ENCODE measurements at places on chromosomes 4 and X.

GRCh38 chrX:18617407-18617750 is 54.5 kb downstream of the RS1 start:
- no peak for DNase-seq

- no peak for DNase-seq
Measured at GRCh38 chr4:39169426-39169825, 12.9 kb upstream of the WDR19 start.

DNA sequence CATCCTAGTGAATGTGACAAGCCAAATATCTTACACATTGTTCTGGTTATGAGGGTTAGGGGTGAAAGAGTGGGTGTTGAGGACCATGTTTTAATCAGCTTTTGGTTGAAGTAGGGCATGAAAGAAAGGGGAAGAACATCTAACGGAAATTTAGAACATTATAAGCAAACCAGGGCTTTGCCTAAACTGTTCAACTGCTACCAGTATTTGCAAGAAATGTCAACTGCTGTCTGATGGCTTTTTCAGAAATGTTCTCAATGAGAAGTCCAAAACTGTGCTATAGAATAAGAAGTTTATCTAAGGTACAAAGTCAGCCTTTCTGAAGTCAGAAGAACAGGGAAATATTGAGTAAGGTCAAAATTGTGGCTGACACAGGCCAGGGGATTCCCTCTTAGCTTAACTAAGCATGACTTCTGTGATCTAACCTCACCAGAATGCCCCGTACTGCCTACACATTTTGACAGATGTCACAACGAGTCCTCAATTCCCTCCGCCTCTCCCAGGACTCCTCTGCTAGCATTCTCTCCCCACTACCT is 67.1 kb downstream of the DTHD1 start:
- no peak for DNase-seq

- no peak for DNase-seq
Measured at GRCh38 chrX:85992811-85993229, 54.5 kb downstream of the CHM start.

DNA sequence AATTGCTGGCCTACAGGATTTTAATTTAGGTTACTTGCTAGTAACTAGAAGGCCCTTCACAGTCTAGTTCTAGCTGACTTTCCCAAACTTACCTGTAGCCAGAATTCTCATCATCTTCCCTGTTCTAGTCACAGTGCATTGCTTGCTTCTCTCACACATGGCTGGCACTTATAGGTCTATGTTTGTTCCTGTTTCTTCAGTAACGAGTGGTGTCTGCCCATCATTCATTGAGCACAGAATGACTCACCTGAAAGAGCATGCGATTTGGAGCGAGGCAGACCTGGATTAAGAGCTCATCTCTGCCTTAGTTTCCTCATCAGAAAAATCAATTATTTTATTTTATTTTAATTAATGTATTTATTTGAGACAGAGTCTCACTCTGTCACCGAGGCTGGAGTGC is 201.7 kb upstream of the ANK2 start:
- DNase-seq = no peak

DNA sequence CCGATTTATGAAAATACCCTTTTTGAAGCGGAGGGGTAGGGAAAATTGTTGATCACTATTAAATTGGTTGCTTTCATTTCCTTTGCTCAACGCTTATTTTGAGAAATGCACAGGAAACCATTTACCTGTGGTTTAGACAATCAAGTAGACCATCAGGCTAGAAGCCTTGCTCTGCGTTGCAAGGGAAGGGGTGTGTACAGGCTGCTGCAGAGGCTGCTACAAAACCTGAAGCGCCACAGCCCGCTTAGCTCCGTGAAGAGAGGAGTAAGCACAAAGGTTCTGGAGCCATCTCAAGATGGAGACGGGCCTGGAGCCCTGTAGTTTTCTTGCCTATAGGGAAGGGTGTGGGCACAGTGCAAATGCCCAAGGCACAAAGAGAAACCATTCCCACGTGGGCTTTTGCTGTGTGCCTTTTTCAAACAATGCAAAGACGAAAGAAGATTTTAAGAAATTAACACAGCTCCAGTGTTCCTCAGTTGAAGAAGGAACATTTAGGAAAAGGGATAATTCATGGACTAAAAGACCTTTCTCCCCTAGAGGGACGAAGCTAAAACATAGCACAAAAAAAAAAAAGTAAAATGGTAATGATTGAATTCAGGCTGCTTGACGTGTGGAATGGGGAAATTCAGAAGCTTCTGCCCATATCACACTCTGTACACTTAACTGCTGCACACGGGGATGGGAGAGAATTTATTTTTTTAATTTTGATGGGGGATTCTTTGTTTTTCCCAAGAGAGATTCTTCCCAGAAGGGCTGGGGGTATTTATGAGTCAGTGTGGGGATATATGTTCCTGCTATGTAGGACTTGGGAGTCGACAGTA is 3.5 kb downstream of the TMSB4X start:
- no peak for DNase-seq

GRCh38 chr4:27003642-27004113 is 143.0 kb downstream of the STIM2 start:
- DNase-seq = no peak

DNA sequence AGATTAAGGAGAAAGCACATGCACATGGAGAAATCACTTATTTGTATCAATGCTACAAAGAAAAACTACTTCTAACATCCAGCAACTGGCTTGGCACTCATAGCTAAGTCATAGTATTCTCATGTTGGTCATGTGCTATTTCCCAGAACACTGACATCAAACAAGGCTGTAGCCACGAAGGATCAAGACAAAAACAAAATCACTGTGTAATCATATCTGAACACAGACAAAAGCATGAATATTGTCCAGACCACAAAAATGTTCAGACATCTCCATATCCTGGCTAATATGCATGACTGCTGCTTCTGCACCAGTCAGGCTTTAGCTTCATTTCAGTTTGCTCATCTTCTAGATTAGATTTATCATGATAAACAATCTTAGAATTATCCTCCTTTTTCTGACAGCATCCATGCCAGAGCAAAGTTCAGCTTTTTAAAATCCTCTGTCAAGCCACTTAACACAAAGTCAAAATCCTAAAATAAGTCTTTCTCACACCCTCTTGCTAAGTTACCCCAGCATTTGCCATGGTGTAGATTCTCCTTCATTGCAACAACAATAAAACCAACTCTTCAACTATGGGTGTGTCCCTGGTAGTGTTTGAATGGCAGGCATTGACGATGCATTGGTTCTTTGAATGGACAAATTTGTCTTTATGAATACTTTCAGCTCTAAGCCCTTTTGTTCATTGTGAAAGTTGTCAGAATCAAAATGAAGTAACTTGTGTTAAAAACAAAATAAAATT is 39.1 kb upstream of the NPFFR2 start:
- no peak for DNase-seq

- no peak for DNase-seq
Measured at GRCh38 chr4:147060151-147060931, 114.7 kb upstream of the TTC29 start.

DNA sequence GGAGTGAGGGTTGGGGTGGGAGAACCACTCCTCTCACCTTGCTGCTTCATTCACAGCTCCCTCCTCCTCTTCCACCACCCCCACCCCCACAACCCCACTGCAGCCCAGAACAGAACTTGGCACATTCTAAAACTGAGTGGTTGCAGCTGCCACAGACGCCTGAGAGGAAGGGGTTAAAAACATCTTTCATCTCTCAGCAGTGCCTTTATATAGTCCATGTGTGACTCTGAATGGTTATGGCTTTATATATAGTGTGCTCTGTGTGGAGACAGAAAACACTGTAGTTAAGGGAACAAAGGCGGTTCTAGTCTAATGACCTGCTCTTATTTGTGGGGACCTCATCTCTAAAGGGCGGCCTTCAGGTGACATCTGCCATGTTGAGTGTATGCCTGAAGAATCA is 144.8 kb downstream of the BCOR start:
- DNase-seq = no peak

DNA sequence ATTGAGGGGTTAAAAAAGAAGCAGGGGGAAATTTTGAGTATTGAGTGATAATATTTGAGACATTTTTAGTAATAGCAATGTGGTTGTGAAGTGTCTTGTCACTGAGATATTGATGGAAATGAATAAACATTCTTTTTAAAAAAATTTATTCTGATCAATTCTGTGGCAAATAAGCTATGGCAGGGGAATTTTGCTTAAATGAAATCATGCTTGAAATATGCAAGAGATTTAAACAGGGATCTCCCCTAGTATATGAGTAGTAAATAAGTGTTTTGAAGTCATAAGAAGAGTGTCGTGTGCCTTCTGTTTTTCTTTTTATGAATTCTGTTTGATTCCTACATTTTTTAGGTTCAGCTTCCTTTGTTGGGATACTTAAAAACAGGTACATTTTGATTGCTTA is 23.2 kb downstream of the IL15 start:
- no peak for DNase-seq

- DNase-seq = no peak
Measured at GRCh38 chrX:7154041-7154597, 6.2 kb upstream of the PUDP start.

- no peak for DNase-seq
Measured at GRCh38 chrX:23871905-23872546, 35.7 kb downstream of the APOO start.

DNA sequence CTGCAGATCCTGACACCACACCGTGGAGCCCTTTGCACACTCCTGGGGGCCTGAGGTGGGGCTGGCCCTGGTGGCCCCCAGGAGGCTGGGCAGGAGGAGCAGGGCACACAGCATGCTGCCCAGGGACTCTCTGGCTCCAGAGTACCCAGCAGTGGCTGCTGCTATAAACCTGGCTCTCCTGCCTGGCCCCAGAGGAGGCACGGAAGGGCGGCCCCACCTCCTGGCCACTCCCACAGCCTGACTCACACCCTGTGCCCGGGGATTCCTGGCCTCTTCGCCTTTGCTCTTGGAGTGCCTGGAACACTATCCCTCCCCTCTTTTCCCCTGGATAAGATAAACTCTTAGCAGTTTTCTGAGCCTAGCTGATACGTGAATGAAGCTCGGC is at the start of gene PSAPL1:
Gene PSAPL1 (minus strand): TSS at position 165 of the 385 bp plus-strand sequence. CDS start 51 bp downstream, at position 114.
- no peak for DNase-seq

GRCh38 chrX:2314831-2315365 is 185.9 kb downstream of the DHRSX start:
- no peak for DNase-seq

DNA sequence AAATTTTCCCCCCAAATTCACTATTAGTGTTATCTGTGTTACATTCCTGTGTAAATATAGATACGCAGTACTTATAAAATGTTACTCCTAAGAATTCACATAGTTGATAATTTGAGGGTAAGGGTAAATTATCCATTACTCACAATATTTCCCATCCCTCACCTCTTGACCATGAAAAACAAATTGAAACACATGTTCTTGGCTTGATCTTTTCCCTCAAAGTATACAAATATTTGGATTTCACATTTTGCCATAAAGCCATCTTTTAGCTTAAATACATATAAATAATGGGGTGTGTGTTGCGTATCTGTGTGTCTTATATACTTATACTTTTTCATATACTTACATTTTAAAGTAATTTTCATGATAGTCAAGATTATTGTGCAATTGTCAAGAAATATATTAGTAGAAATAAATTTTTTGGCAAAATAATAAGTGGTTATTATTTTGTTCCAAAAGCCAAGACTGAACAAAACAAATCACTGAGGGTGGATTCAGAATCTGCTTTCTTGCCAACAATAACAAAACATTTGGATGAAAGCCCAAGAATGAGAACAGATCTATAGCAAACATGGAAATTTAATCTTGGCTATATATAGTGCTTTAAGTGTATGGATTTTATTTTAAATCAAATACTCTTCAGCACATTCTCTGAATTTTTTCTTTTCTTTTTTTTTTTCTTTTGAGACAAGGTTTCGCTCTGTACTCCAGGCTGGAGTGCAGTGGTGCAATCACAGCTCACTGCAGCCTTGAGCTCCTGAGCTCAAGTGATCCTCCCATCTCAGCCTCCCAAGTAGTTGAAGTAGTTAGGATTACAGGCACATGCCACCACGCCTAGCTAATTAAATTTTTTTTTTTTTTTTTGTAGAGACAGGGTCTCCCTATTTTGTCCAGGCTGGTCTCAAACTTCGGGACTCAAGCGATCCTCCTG is 48.5 kb upstream of the PRSS48 start:
- no peak for DNase-seq

- no peak for DNase-seq
Measured at GRCh38 chrX:136708348-136708747, 60.4 kb downstream of the CD40LG start.

GRCh38 chr4:171794528-171794927 is 18.7 kb upstream of the GALNTL6 start:
- DNase-seq = no peak

DNA sequence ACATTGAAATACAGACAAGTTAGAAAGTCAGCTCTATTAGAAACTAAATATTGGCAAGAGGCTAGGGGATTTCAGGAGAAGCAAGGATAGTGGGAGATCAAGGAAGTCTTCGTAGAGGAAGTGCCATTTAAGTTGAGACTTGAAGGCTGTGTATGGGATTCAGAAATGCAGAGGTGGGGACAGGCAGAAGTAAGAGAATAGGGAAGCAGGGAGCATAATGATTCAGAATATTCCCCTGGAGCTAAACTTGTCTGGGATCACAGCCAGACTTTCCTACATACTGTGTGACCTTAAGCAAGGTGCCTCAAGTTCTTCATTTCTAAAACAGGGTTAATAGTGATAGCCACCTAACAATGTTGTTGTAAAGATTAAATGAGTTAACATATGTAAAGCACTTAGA is 108.8 kb downstream of the DDIT4L start:
- no peak for DNase-seq

DNA sequence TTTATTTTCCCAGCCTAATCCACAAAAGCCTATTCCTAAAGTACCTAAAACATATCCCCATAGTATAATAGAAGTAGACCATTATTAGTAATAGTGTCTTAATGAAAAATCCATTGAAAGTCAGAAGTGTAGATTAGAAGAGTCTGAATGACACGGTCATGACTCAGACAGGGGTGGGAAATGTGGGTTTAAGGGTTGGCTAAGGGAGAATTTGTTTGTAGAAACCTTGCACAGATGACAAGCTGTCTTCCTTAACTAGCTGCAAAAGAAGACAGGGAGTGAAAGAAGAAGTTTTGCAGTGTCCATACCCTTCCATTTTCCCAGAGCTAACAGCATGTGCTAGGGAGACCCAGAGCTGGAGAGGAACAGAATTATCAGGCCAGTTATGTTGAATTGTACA is 242.7 kb upstream of the ETNPPL start:
- DNase-seq = no peak

DNA sequence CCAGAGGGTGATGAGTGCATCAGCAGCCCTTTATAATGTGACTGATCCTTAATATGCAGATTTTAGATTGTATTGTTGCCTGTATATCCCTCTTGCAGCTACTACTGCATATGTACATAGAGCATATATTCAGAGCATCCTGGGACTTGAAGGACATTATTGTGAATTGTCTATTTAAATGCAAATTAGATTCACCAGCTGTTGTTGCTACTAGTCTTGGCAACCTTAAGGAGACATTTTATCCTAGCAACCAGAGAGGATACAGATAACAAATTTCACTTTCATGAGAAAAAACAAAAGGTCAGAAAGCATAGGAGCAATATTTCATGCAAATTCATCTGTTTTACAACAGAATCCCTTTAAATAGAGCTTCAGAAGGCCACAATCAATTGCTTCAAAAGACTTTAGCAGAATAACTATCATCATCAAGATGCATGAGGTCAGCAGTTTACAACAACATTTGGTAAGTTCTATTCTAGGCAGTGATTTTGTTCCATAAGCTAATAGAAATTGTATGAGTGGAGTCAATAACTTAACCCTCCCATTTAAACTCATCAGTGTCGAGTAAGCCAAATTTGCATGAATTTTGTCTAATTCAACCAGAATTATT is 148.6 kb downstream of the GC start:
- DNase-seq = peak; percentile 33

Measured in DMS 273 treated with DMSO at 0.1 percent for 48 hours (cell line).